ENCODE measurements at places on chromosomes 1 and 21.

GRCh38 chr1:44985747-44986359, 542 bp downstream of the EIF2B3 start:
- H3K4me1 ChIP-seq, result peaks cover 9% of the 10 kb centered on the region
- peak overlapping the region; percentile 86 for H3K4me3 ChIP-seq
- H3K27ac ChIP-seq, result peak overlapping the region; percentile 56
- no peaks in the 10 kb centered on the region for H3K27me3 ChIP-seq
- H3K36me3 ChIP-seq, result no peaks in the 10 kb centered on the region

- H3K27me3 ChIP-seq, result no peaks in the 10 kb centered on the region
- no peak for DNase-seq
- no peaks in the 10 kb centered on the region for H3K4me1 ChIP-seq
- no peak overlapping the region for H3K4me3 ChIP-seq
- H3K27ac ChIP-seq, result no peak overlapping the region
Measured at GRCh38 chr1:33562563-33562962, 90.1 kb downstream of the ZSCAN20 start.

DNA sequence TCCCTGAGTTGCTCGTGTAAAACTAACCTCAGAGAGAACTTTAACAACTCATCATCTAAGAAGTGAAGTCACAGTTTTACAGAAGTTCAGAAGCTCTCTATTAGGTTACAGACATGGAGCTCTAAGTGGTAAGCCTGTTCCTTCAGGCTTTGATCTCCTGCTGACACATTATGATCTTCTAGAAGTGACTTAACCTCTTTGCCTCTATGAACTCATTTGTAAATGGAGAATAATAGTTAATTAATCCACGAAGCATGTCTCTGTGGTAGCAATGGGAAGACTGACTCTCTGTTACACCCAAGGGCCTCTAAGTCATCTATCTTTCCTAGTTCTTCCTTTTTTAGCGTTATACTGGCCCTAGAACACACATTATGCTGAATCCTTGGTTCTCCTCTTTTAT, 157.9 kb upstream of the NRIP1 start:
- DNase-seq, result no peak
- no peak overlapping the region for H3K4me3 ChIP-seq
- no peak overlapping the region for H3K27ac ChIP-seq
- no peaks in the 10 kb centered on the region for H3K36me3 ChIP-seq

- H3K27ac ChIP-seq, result no peak overlapping the region
- no peak overlapping the region for H3K4me3 ChIP-seq
- no peak for DNase-seq
- no peaks in the 10 kb centered on the region for H3K4me1 ChIP-seq
Measured at GRCh38 chr1:240237305-240237721, 145.6 kb downstream of the FMN2 start.

- H3K27ac ChIP-seq, result no peak overlapping the region
- H3K27me3 ChIP-seq, result no peaks in the 10 kb centered on the region
- no peak for DNase-seq
- H3K4me1 ChIP-seq, result no peaks in the 10 kb centered on the region
Measured at GRCh38 chr1:85846706-85847105, 138.5 kb upstream of the ZNHIT6 start.

DNA sequence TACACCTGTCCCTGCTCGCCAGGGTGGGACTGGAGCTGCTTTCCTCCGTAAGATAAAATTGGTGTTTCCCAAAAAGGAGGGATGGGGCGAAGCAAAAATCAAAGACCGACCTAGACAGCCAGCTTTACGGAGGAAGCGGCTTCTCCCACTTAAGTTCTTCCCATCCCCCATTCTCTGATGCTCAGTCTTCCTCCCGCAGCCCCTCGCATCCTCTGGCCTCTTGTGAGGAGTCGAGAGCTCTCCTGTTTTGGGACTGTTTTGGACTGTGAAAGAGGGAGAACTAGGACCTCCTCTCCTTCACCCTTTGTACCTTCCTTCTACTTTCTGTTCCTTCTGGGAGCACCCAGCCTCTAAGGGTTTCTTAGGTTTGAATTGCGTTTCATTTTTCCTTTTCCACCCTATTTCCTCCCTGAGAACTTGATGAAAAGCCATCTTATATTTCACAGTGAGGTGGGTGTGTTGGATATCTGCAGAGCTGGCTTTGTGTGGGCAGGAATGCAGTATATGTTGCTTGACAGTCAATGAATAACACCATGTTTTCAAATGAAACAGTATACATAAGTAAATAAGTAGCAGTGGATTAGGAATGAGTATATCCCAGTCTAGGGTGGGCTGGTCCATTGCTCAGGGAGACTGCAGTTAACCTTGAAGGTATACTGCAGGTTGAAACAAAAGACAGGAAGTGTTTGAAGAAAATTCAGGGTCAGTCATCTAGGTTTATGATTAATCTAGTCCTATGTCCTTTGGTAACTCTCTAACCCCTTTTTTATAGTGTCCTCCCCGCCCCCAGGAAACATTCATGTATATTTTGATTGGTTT, 848 bp downstream of the CTTNBP2NL start:
- no peaks in the 10 kb centered on the region for H3K27me3 ChIP-seq
- no peak for DNase-seq
- H3K36me3 ChIP-seq, result no peaks in the 10 kb centered on the region
- peak overlapping the region; percentile 78 for H3K27ac ChIP-seq
- peak overlapping the region; percentile 97 for H3K4me3 ChIP-seq

DNA sequence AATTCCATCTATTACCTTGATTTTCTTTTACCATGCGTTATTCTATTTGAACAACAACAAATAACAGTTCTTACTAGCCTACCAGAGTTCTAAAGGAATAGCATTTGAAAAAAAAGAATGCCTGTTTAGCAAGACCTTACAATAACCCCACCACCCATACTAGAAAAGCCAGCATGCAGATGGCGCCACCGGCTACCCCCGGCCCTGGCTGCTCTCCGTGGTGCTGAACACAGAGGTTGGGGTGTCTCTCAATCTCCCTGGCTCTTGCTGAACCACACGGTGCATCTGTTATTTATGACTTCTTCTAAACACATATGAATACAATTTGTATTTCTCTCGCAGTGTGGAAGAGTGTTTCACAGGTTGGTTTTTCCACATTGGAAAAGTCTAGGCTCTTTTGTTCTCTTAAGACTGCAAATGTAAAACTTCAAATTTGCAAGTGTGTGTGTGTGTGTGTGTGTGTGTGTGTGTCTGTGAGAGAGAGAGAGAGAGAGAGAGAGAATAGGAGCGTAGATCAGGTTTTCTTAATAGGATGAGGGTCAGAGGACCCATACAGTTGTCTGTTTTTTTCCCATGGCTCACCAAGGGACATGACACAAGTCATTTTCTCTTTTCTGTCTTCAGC, 13.6 kb downstream of the GRIK3 start:
- H3K4me1 ChIP-seq, result no peaks in the 10 kb centered on the region
- no peaks in the 10 kb centered on the region for H3K27me3 ChIP-seq
- H3K36me3 ChIP-seq, result no peaks in the 10 kb centered on the region
- DNase-seq, result no peak
- no peak overlapping the region for H3K27ac ChIP-seq

- no peaks in the 10 kb centered on the region for H3K4me1 ChIP-seq
- no peak for DNase-seq
- no peaks in the 10 kb centered on the region for H3K36me3 ChIP-seq
- no peak overlapping the region for H3K27ac ChIP-seq
- no peak overlapping the region for H3K4me3 ChIP-seq
Measured at GRCh38 chr1:65921446-65921845, 128.8 kb downstream of the PDE4B start.

DNA sequence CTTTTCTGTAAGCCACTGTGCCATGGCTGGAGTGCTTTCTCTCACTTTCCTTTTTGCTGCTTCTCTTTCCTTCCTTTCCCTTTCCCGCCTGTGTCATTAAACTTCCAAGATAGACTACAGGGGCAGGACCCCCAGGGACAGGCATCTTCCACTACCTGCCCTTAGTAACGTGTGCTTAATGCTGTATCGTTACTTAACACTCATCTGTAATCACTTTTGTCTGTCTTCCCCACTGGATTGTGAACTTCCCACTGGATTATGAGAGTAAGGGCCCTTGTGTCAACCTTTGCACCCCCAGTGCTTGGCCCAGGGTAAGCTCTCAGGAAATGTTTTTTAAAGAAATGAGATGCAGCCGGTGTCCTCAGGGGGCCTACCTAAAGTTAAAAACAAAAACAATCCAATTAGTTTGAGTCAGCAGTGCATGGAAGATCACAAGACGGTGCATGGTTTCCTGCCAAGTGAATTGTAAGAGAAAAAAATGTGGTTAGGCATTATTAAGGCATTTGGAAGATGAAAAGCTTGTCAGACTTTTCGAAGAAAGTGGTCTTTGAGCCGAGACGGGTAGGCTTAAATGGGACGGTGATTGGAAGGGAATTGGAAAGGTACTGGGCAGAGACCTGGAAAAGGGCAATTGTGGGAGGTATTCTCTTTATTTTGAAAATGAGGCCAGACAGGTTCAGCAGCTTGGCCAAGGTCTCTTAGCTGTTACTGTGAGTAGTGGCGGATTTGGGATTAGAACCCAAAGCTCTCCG, 958 bp downstream of the LYPLAL1 start:
- H3K27ac ChIP-seq, result peak overlapping the region; percentile 93
- H3K4me3 ChIP-seq, result peak overlapping the region; percentile 93
- DNase-seq, result peak; percentile 68
- H3K27me3 ChIP-seq, result no peaks in the 10 kb centered on the region
- H3K4me1 ChIP-seq, result peaks cover 9% of the 10 kb centered on the region

- no peak overlapping the region for H3K4me3 ChIP-seq
- H3K36me3 ChIP-seq, result no peaks in the 10 kb centered on the region
Measured at GRCh38 chr1:190205713-190206112, 272.0 kb downstream of the BRINP3 start.

GRCh38 chr1:45924736-45925135, 121.3 kb downstream of the MAST2 start:
- H3K4me3 ChIP-seq, result no peak overlapping the region
- no peaks in the 10 kb centered on the region for H3K36me3 ChIP-seq
- no peaks in the 10 kb centered on the region for H3K27me3 ChIP-seq
- no peak for DNase-seq
- peaks cover 20% of the 10 kb centered on the region for H3K4me1 ChIP-seq

GRCh38 chr1:111879081-111879480, 110.4 kb downstream of the KCND3 start:
- H3K4me1 ChIP-seq, result no peaks in the 10 kb centered on the region
- H3K4me3 ChIP-seq, result no peak overlapping the region
- no peaks in the 10 kb centered on the region for H3K36me3 ChIP-seq
- no peaks in the 10 kb centered on the region for H3K27me3 ChIP-seq
- DNase-seq, result no peak
- no peak overlapping the region for H3K27ac ChIP-seq

DNA sequence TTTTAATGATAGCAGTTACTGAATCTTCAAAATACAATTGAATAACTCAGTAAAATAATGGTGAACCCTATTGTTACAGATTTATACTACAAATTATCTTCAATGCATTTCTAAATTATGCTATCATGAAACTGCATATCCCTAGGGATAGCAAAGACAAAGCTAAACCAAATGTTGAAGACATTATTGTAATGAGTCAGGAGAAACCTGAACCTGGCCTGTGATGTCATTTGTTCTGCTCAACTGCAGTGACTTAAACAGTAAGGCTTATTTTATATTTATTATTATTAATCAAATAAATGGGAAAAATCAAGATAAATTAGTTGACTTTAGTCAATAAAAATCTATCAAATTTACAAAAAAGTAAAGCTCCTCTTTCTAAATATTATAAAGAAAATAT, 100.3 kb downstream of the UCHL5 start:
- no peak overlapping the region for H3K4me3 ChIP-seq
- H3K27me3 ChIP-seq, result no peaks in the 10 kb centered on the region
- no peak overlapping the region for H3K27ac ChIP-seq
- H3K36me3 ChIP-seq, result no peaks in the 10 kb centered on the region
- DNase-seq, result no peak

DNA sequence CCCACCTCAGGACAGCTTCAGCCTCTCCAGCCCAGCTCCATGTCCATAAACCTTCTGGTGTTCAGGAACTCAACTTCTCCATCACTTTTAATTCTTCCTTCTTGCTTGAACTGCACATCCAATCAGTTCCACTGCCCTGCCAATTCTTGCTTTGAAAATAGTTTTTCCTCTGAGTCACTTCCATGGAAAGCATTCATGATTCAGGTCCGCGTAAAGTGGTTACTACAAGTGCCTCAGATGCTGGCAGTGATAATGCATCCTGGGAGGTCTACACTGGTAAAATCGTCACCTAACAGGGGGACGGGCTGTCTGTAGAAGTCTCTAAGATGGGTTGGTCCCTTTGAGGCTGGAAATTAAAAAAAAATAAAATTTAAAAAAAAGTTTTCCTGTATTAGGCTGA, 25.9 kb upstream of the RCAN1 start:
- no peaks in the 10 kb centered on the region for H3K27me3 ChIP-seq
- H3K4me3 ChIP-seq, result peak overlapping the region; percentile 19
- H3K36me3 ChIP-seq, result no peaks in the 10 kb centered on the region
- peak overlapping the region; percentile 97 for H3K27ac ChIP-seq

- H3K4me1 ChIP-seq, result peaks cover 11% of the 10 kb centered on the region
- H3K36me3 ChIP-seq, result no peaks in the 10 kb centered on the region
- H3K27ac ChIP-seq, result peak within 1 kb of the TSS; percentile 45
- peak within 1 kb of the TSS; percentile 86 for H3K4me3 ChIP-seq
- no peaks in the 10 kb centered on the region for H3K27me3 ChIP-seq
Measured at GRCh38 chr1:111739194-111739924, at the start of gene INKA2. TSS of gene INKA2 (minus strand) at chr1:111739395. CDS start at chr1:111739242, 153 bp downstream.

GRCh38 chr21:22585558-22585957, 1587.3 kb downstream of the NCAM2 start:
- DNase-seq, result no peak
- no peaks in the 10 kb centered on the region for H3K4me1 ChIP-seq
- H3K36me3 ChIP-seq, result no peaks in the 10 kb centered on the region

DNA sequence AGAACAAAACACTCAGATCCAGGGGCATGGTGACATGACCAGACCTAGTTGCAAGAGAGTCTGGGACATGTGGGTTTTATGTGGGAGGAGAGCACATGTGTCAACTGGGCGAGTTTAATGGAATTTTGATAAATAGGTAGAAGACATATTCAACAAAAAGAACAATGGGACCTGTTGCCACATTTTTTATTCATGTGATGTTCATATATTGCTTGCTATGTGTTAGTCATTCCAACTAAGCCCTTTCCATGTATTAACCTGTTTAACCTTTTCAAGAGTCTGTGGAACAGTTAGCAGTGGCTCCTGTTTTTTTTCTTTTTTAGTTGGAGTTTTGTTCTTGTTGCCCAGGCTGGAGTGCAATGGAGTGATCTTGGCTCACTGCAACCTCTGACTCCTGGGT, 30.1 kb upstream of the CSF3R start:
- H3K27ac ChIP-seq, result no peak overlapping the region
- H3K4me1 ChIP-seq, result no peaks in the 10 kb centered on the region
- no peak for DNase-seq
- peaks cover 4% of the 10 kb centered on the region for H3K27me3 ChIP-seq

DNA sequence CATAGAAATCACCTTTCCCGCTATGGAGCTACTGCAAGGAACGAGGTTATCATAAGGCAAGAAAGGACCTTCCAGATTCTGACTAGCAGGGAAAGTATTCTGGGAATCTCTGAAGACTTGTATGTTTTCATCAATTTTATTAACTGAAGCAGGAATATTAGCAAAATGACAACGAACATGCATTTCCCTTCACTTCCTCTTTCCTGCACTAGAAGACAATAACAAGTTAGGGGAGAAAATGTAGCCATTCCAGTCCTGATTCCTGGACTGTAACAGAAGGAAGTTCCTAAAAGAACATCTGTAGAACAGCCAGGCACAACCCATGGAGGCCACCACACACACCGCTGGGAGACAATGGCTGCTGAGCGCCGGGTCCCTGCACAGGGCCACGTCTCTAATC, 106.8 kb downstream of the RAVER2 start:
- H3K27ac ChIP-seq, result no peak overlapping the region
- no peaks in the 10 kb centered on the region for H3K4me1 ChIP-seq
- no peak for DNase-seq
- H3K36me3 ChIP-seq, result peaks cover 14% of the 10 kb centered on the region
- H3K27me3 ChIP-seq, result no peaks in the 10 kb centered on the region

- H3K36me3 ChIP-seq, result no peaks in the 10 kb centered on the region
- DNase-seq, result no peak
- H3K27ac ChIP-seq, result no peak overlapping the region
- H3K4me3 ChIP-seq, result no peak overlapping the region
Measured at GRCh38 chr1:219568733-219569132, 44.2 kb downstream of the ZC3H11B start.

Measured in GM12878 (cell line).